CD4-positive, alpha-beta T cell treated with Interleukin-6 at 100 ng/mL for 8 hours (primary cell): ENCODE measurements at places on chromosomes 6 and 20.

GRCh38 chr20:9298906-9299305 lies 215.5 kb upstream of the LAMP5 start:
- DNase-seq: no peak

- DNase-seq: no peak
These were observed 191.9 kb upstream of the SLC35B3 start for GRCh38 chr6:8627085-8627861.

GRCh38 chr6:18551228-18551627 lies 164.1 kb downstream of the RNF144B start:
- DNase-seq: no peak

DNA sequence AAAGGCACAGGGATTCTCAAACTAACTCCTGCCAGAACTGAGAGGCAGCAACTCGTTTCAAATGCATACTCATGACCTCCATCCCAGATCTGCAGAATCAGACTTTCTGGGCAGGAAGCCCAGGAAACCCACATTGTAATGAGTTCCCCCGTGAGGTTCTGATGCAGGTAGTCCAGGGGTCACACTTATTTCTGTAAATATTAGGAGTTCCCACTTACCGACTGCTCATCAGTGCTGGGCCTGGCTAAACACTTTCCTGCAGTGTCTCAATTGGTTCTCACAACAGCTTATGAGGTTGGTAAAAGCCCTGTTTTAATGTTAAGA lies 11.6 kb downstream of the DUSP15 start:
- DNase-seq: no peak

DNA sequence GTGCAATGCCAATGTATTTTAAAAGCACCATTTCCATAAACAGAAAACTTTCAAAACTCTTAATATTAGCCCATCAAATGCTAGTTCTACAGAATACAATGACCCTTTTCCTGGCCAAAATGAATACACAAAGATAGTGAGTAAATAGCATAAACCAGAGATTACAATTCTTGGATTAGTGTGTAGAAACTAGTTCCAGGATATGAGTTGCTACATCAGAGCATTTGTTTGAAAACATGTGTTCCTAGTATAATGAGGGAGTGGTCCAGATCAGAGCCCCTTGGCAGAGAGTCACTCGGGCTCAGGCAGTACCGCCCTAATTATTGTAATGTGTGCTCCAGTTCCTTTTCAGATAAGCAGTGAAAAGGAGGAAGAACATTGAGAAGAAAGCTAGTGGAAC lies 63.7 kb upstream of the COL21A1 start:
- no peak for DNase-seq

DNA sequence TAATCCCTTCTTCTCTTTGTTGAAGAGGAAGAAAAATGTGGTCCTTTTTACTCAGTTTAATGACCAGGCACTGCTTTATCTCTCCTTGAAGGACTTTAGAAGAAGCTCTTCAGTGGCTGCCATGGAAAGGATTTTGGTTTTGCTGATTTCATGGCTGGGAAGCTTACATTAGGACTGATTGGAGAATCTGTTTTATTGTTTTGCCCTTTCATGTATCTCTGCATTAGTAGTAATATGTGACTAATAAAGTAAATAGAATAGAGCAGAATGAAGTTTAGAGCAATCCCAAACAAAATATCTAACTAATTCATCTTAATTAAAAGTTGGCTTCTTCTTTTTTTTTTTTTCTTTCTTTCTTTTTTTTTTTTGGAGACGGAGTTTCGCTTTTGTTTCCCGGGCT lies 502.9 kb downstream of the HAO1 start:
- no peak for DNase-seq

DNA sequence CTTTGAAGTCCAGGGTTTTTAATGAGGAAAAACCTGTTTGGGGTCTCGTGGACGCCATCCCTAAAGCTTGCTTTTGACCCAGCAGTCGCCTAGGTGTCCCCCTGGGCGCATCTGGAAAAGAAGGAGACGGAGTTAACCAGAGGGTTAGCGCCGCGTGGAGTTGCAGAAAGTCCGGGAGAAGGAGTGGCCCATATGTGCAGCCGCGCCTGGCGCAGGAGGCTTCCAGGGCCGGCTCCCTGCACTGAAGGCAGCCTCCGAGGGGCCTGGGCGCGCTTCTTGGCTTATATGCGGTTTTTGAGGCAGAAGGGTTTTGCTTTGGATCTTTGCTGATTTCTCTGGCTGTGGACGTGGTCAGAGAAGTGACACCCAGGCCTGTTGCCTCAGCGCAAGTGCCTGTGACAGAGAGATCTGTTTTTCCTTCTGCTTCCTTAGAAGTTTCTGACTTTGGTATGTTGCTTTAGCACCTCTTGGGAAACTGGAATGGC lies 987 bp downstream of the TMEM181 start:
- no peak for DNase-seq
